Large intestine (tissue), 12 donors: ENCODE measurements at places on chromosomes 2 and 18. TPM values are rescaled to one million over a fixed set of nuclear protein-coding genes. Genes with fewer than 3 reads are reported as not detected.

The CNGA3 gene
- polyA plus RNA-seq = 2.3 TPM

The FKBP1B gene
- polyA plus RNA-seq = 8.2 TPM

The REG1B gene
- polyA plus RNA-seq = 0.24 TPM

The TMEM198 gene
- polyA plus RNA-seq = 19.9 TPM

The CACNB4 gene
- polyA plus RNA-seq = 1.8 TPM

The FBLN7 gene
- 1.7 TPM for polyA plus RNA-seq

DNA sequence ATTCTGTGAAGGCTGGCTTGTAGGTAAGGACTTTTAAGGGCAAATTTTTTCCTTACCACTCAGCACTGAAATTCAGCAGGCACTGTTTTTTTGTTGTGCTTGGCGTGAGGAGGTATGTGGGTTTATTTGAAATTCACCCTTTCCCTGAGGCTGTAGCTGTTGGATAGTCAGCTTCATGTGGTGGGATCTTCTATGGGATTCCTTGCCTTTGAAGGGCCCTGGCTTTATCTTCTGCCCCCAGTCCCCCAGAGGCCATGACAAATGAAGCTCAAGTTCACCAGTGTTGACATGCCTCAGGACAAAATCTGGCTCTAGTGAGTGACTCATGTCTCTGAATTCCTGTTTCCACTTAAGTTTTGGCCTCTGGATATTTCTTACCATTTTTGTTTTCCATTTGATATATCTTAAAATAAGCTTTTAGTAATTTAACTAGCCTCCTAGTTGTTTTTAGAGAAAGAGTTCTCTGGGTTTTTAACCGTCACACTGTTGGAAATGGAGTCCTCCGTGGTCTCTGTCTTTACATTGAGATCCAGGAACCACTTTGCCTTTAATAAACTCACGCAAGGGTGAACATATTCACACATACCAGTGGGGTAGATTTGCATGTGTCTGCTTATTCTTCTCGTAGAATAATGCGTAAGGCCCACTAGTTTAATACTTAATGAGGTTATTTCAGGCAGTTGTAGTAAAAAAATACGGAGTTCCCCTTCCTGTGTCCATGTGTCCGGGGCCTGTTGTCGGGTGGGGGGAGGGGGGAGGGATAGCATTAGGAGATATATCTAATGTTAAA is 211.1 kb upstream of the FAM98A start:
- DNase-seq = no peak

DNA sequence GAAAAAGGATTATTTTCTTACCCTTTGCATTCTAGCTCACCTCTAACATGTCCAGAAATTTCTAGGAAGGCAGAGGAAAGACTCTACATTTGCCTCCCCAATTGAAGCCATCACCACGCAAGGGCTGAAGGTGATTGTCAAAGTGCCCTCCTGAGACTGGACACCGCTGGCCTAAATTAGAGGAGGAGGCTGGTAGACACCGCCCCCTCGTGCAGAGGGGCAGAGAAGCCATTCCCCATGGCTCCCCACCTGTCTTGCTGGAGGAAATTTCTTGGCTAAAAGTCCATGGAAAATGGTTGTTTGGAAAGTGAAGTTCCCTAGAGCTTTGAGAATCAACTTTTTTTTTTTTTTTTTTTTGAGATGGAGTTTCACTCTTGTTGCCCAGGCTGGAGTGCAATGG is 31.3 kb upstream of the CREB1 start:
- DNase-seq = no peak

GRCh38 chr2:161400076-161400475 is 16.0 kb upstream of the TBR1 start:
- no peak for DNase-seq

DNA sequence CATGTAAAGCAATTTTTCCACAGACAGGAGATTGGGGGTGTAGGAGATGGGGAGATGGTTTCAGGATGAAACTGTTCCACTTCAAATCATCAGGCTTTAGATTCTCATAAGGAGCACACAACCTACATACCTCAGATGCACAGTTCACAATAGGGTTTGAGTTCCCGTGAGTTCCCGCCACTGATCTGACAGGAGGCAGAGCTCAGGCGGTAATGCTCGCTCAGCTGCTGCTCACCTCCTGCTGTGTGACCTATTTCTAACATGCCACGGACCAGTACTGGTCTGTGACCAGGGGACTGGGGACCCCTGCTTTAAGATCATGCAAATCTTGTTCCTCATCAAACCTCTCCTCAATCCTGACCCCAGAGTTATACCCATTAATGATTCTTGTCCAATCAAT is 70.1 kb downstream of the RPE start:
- DNase-seq = no peak

- no peak for DNase-seq
Measured at GRCh38 chr2:56130463-56131070, 53.2 kb upstream of the CCDC85A start.

- no peak for DNase-seq
Measured at GRCh38 chr2:30358842-30359241, 88.2 kb upstream of the LCLAT1 start.

DNA sequence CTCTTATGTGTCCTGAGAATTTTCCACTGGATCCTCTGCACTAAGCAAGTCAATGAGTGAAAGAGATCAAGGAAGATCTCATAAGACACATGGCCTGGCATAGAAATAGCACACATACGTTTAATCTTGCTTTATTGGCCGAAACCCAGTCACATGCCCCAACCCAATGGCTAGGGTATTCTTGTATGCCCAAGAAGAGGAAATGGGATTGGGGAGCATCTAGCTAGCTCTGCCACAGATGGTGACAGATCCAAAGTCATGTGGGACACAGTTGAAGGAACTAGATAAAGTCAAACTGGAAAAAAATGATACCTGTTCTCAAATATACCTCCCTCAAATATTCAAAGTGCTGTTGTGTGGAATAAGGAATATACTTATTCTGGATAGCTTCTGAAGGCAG is 74.7 kb downstream of the CD28 start:
- DNase-seq = no peak

GRCh38 chr2:226837787-226838603 is 2.1 kb downstream of the RHBDD1 start:
- no peak for DNase-seq

DNA sequence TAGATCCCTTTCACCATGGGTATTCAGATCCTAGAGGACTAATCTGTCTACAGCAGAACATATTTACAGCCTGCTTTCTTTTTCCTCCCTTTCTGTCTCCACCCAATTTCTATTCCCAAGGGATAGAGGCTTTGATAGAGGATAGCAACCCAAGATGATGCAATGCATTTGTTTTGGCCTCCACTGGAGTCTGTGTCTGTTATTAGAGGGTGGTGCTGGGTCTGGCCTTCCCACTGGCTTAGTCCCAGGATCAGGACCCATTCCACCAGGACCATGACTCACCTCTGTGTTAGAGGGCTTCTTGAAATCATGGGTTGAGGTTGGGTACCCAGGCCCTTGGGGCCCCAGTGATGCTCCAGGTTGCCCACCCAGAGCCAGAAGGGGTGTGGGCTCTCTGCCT is 239.7 kb upstream of the TNP1 start:
- no peak for DNase-seq

DNA sequence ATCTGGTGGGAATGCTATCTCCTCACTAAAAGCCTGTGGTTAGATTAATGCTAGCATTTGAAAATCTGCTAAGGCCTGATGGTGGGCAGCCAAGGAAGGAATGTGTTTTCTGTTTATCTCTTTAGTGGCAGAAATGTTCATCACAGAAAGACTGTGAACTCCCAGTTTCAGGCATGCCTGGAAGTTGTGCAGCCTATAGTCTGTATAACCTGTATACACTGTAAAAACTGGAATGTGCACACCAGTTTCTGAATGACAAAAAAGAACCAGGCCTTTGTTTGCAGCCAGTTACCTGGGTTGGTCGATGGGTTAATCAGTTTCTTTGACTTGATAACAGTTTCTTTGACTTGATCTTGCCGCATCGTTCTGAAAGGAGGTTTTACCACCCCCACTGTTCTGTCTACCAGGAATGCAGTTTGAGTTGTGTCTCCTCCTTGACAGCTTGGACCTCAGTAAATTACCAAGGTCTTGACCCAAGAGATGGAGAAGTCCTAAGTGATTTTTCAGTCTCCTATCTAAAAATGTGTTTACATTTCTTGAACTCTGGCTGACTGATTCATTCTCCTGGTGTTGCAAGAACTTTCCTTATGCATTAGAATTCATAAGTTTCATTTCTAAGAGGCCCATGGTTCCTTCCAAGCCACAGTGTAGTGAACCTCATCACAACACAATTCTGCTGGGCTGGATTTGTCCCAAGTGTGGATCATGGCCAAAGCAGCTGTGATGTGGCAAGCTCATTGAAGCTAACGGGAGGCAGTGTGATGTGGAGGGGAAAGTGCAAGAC is 62.2 kb downstream of the KIAA2012 start:
- DNase-seq = peak; percentile 82

DNA sequence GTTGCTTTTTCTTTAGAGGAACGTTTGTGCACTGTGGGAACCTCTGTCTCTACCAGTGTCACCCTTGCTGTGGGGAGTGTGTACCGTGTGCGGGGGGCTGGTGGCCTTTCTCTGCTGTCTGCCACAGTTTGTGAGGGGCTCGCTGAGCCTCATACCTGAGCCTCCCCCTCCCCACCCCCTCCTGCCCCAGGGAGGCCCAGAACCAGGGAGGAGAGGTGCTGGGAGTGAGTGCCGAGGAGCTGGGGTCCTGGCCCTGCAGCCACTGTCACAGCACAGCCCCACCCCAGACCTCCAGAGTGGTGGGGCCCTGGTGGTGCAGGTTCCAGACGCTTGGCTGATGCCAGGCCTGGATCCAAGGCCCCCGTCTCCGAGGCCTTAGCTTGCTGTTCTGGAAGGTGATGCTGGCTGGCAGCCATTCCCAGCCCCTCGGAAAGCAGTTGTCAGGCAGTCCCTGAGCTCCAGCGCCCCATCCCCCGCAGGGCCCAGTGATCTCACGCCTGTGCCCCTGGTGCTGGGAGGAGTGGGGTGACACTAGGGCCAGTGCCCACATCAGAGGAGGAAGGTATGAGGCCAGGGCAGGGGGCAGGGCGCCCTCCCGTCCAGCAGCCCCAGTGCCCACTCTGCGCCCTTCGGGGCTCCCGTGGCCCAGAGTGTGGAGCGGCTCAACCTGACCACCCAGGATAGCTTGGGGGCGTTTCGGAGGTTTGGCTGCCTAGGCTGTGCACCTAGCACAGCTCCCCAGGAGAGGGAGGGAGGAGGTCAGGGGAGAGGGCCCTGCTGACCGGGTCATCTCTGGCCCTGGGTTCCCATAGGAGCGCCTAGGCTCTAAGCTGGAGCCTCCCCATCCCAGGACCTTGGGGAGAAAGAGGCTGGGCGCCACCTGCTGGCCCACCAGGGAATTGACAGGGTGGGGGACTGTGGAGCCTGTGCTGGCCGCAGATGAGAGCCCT is 53.0 kb upstream of the ALPP start:
- DNase-seq = no peak

DNA sequence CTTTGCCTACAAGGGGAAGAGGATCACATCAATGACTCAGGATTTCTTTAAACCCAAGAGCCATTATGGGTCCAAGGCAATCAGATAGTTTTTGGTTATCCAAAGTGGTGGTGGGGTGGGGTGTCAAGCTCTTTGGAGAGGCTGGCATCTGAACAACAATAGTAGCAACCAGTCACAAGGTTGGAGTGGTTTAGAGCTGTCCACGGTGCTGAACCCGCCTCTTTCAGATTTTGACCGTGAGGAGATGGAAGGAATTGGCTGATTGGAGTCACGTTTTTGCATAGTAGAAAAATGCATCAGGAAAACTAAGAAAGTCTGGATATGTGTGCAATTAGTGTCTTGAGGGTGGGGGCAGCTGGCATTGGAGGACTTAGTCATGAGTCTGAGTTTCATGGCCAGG is 159.9 kb downstream of the LOXHD1 start:
- DNase-seq = no peak

DNA sequence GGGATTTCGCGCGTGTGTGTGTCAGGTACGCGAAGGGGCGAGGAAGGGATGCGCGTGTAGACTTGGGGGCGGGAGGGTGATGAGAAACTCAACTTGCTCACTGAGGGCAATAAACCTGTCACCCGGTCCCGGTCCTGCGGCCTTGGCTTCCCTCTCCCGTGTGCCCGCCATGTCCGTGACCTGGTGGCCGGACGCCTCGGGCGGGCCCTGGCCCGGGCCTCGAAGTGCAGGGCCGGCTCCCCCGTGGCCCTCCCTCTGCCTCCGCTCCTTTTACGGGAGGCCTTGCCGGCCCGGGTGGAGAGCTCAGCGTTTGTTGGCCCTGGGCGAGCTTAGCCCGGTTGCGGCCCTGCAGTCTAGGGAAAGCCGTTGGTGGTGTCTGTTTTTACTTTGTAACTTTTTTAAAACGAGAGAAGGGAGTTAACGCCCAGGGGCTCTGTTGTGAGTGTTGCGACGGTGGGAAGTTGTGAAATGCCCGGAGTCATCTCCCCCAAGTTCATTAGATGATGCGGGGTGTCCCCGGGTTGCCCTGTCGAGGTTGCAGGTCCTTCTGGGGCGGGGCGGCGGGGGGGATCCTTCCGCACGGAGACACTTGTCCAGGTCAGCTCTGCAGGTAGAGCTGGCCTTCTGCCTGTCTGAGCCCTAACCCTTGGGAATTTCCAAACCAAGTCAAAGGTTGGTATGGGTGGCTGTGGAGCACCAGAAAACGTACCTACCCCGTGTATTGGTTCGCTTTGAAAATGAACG is 883 bp downstream of the SMCHD1 start:
- DNase-seq = peak; percentile 71

GRCh38 chr18:2448565-2449151 is 122.6 kb downstream of the METTL4 start:
- DNase-seq = no peak

DNA sequence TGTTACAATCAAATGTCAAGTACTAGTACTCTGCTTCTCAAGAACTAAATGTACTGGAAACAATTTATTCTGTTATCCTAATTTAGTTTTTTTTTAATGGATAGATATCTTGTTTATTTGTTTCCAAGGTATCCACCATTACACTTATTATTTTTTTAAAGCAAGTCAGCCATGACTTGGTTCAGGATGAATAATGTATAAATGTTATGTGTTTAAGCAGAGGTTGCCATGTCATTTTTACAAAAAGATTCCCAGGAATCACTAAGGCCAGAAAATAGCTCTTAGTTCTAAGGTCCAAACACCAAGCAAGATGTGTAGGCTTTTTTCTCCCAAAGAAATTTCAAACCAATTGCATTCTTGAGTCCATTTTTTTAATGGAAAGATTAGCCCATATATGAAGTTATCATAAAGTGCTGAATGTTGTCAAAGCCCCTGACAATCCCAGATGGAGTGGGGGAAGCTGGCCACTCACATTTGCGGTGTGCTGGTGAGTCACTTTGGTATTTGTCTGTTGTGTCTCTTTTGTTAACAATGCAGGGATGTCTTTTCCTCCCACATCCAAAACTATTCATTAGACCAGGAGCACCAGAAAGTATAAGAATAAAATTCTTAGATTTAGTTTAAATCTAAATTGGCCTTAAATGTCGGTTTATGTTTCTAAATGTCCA is 158.9 kb downstream of the COL6A3 start:
- no peak for DNase-seq

- DNase-seq = no peak
Measured at GRCh38 chr2:8511868-8512612, 169.8 kb upstream of the ID2 start.

GRCh38 chr2:74227646-74228045 is 29.2 kb downstream of the MTHFD2 start:
- no peak for DNase-seq

DNA sequence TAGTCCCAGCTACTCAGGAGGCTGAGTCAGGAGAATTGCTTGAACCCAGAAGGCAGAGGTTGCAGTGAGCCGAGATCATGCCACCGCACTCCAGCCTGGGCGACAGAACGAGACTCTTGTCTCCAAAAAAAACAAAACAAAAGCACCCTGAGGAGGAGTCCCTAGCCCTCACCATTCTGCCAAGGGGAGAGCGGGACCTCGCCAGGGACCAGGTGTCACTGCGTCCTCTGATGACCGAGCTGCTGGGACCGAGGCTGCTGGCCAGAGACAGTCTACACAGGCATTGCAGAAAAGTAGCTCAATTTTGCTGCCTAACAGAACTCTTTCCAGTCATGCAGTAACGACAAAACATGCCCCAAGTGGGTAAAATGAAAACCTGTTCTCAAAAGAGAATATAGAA is 18.4 kb downstream of the NCK2 start:
- DNase-seq = no peak
